ENCODE measurements at places on chromosomes 11 and 22.

- no peak for DNase-seq
Observed at GRCh38 chr11:9605742-9606141, 32.3 kb downstream of the WEE1 start.

DNA sequence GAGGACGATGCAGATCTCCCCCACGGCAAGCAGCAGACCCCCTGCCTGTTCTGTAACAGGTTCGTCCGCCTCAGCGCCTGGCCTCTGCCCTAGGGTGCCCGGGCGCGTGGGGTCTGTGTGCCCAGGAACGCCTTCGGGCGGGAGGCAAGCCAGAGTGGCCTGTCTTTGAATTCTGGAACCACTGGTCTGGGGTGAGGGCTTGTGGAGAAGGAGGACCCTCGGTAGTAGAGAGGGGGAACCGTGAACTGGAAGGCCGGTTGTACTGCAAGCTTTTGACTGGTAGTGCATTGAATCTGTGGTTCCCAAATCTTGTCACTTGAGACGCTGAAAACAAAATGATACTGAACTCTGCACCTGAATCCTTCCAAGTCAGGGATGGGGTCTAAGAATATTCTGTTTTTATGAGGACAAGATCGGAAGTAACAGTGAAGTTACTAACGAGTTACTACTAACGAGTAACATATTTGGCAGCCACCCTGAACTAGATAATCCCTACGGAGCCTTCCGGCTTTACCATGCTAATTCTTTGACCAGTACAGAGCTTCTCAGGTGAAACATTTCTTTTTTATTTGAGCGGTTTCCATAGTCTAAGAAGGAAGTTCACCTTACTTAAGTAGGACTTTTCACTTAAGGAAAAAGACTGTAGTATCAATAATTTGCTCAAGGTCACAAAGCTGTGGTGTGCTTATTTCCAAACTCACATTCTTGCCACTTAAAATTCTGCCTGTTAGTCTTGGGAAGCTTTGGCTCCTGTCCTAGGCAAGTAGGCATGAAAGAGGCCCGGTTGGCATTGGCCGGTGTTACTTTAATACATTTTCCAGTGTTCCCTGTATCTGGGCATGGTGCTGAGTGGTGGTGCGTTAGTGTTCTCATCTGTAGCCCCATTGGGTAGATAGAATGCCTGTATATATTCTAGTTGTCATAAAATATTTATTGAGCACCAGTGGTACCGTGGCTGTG, 860 bp downstream of the PRMT3 start:
- DNase-seq = no peak

GRCh38 chr11:68783216-68783821, 32.0 kb upstream of the TESMIN start:
- no peak for DNase-seq

GRCh38 chr11:74267014-74267413, 44.4 kb downstream of the P4HA3 start:
- no peak for DNase-seq

- DNase-seq = no peak
Observed at GRCh38 chr11:101912823-101913284, 2.0 kb upstream of the CEP126 start.

DNA sequence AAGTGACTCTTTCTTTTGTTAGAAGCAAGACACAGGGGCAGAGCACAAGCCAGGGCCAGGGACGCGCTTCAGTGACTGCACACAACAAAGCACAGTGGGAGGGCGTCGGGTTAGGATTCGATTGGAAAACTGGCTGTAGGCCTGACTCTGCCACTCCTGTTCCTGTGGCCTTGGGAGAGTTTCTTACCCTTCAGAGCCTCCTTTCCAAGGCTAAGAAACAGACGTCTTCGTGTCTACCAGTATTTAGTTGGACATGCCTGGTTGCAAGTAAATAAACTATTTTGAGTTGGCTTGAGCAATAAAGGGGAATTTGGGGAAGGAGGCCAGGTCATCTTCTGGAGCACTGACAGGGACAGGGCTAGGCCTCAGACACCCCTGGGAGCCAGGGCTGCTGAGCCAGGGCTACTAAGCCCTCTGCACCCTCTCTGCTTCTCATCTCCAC, 549.1 kb downstream of the INSC start:
- no peak for DNase-seq

GRCh38 chr11:97354576-97354975, 964.8 kb downstream of the JRKL start:
- DNase-seq = no peak

- no peak for DNase-seq
Observed at GRCh38 chr11:12455938-12456337, 78.6 kb downstream of the PARVA start.

DNA sequence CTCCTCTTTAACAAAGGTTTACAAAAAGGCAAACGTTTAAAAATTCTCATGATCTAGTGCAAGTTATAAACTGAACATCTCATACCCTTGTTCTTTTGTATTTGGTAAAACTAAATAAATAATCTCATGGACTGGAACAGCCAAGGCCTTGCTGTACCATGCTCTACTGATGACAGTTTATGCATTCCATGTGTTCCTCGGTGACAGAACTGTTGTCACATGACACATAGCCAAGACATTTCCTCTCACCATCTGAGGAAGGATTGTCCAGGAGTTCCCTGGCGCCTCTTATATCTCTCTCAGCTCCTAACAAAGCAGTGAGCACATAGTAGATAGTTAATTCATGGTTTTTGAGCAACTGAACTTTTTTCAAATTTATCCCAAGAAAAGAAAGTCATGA, 12.6 kb downstream of the CCDC83 start:
- no peak for DNase-seq

DNA sequence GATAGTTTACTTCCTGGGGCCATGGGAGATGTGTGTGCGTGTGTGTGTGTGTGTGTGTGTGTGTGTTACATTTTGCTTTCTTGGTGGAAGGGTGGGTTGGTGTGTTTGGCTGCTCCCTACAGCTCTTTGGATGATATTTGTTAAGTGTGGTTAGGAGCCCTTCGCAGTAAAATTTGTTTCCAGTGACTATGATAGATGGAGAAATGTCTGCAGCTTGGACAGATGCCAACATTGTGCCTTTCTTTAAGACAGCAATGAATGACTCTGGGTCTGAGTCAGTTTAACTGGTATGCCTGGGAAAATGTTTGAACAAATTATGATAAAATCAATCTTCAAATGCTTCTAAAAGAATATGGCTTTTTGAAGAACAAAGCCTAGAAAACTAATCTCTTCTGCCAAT, 102.7 kb upstream of the TRPC6 start:
- no peak for DNase-seq

GRCh38 chr11:66542362-66542761, 3.5 kb downstream of the ZDHHC24 start:
- no peak for DNase-seq
